Hypothalamus (tissue), 51 donors: ENCODE measurements at places on chromosomes 5 and 9.

DNA sequence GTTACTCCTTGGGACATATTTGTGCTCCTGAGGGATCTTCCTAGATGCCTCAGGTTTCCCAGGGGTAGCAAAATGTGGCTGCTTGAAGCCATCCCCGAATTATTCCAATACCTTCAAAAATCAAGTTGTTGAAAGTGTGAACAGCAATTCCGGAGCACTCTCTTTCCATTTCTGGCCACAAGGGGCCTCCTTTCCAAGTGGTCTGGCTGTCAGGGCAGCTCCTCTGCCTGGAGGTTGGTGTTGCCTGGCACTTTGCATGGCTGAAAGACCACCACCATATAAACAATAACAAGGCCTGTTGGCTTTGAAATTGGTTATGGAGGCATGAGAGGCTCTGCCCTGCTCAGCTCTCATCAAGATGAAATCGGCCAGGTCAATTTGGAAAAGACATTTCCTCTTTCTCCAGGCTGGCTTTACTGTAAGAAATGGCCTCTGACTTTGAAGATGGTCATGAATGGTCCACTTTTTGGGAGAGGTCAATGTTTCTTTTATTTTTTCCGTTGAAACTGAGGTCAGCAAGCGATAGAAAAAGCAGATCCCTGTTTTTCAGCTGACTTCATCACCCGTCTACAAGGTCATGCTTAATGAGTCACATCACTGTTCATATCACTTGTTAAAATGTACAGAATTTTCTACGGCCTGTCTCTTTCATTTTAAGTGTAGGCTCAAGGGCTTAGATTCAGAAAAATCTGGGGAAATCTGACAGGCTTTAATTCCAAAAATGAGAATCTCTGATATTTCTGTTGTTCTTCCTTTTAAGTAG lies 481.1 kb upstream of the ZNF608 start:
- no peak for DNase-seq

DNA sequence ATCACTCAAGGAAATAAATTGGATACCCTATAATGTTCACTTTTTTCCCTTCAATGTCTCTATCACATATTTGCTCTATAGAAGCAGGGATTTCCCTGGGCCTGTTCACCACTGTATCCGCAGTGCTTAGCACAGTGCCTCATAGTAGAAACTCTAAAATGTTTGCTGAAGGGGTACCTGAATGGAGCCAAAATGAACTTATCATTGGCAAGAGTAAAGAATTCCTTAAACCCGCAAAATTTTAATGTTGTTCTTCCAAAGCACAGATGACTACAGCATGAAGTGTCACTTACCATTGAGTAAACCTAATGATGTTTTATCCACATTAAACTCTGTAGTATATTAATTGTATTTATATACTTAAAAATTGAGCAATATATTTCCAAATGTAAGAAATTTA lies 96.1 kb downstream of the JAKMIP2 start:
- no peak for DNase-seq

DNA sequence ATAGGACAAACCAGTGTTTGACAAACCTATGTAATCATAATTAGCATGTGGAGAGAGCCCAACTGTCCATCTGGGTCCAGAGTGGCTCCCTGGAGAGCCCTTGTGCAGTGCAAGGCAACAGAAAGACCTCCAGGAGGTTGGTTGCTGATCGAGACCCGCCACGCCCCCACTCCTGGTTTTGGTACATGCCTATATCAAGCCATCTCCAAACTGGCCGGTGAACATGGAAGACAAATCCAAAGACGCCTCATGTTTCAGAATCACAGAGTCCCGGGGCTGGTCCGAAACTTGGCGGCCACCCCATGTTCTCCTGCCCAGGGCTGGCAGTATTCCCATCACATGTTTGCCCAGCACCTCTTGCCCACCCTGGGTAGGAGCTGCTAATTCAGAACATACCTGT lies 140.2 kb downstream of the PAX5 start:
- DNase-seq: no peak

- DNase-seq: no peak
These were observed 85.7 kb downstream of the GRAMD2B start for GRCh38 chr5:126508962-126509279.

- DNase-seq: no peak
These were observed 156.7 kb downstream of the EBF1 start for GRCh38 chr5:158943057-158943456.

- no peak for DNase-seq
These were observed 27.5 kb downstream of the B4GALT1 start for GRCh38 chr9:33139421-33140228.

DNA sequence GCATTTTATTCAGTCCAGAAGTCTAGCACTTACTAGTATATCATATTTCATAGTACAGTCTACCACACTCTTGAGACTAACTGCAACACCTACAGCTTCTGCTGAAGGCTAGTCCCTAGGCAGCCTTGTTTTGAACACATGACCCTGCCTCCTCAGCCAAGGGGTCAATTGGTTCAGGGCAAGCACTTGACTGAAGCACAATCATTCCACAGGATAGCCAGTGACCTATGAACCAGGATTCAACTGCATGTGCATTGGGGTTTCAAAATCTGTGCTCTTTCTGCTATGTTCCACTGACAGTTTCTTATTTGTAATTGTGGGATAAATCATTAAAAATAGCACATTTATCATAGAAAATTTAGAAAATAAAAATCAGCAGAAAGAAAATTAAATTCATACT lies 186.8 kb downstream of the TMEM161B start:
- no peak for DNase-seq

- no peak for DNase-seq
These were observed 34.4 kb upstream of the GLIPR2 start for GRCh38 chr9:36101916-36102741.

GRCh38 chr9:123044586-123044985 lies 11.1 kb downstream of the GPR21 start:
- no peak for DNase-seq

- no peak for DNase-seq
These were observed 9.6 kb downstream of the NDST1 start for GRCh38 chr5:150517272-150518152.

DNA sequence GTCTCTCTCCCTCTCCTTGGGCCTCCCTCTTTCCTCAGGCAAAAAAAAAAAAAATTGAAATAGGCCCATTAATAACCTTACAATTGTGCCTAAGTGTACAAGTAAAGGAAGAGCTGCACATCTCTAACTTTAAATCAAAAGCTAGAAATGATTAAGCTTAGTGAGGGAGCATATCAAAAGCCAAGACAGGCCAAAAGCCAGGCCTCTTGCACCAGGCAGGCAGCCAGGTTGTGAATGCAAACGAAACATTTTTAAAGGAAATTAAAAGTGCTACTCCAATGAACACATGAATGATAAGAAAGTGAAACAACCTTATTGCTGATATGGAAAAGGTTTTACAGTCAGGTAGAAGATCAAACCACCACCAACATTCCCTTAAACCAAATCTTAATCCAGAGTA lies 383.4 kb downstream of the KIAA0825 start:
- no peak for DNase-seq

DNA sequence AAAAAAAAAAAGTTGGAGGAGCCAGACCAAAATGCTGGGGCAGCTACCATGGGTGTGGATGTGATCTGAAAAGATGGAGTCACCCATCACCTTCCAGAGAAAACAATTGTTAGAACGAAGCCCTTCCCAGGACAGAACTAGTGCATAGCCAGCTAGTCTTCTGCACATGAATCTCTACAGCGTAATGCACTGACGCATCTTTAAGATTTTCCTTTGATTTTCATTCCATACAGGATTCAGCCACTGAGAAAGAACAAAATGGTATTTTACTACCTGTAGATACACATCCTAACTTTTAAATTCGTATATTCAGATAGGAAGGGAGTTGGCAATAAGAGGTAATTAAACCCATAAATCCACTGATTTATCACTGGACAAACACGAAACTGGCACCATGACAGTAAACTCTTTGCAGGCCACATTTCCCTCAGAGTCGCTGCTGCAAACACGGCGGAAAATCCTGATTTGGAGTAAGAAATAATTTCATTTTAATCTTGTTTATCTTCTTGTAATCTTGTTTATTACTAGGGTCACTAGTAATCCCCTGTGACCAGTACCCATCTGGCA lies 206.6 kb downstream of the SPOCK1 start:
- DNase-seq: no peak

DNA sequence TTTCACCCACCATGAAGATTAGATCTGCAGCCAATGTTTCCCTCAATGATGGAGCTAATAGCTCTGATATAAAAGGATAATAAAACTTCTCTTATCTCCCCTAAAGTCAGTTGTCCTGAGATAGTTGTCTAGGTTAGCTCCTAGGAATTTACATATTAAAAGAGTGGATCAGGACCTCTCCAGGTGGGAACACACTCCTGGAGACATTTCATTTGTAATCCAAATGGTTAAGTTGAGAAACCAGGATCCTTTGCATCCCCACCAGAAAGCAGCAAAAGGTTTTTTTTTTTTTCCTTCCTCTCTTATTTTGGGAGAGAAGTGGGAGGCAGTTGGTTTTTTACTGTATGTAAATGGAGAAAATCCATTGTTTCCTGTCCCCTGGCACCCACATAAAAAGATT lies 182.5 kb upstream of the FBXL17 start:
- DNase-seq: no peak

DNA sequence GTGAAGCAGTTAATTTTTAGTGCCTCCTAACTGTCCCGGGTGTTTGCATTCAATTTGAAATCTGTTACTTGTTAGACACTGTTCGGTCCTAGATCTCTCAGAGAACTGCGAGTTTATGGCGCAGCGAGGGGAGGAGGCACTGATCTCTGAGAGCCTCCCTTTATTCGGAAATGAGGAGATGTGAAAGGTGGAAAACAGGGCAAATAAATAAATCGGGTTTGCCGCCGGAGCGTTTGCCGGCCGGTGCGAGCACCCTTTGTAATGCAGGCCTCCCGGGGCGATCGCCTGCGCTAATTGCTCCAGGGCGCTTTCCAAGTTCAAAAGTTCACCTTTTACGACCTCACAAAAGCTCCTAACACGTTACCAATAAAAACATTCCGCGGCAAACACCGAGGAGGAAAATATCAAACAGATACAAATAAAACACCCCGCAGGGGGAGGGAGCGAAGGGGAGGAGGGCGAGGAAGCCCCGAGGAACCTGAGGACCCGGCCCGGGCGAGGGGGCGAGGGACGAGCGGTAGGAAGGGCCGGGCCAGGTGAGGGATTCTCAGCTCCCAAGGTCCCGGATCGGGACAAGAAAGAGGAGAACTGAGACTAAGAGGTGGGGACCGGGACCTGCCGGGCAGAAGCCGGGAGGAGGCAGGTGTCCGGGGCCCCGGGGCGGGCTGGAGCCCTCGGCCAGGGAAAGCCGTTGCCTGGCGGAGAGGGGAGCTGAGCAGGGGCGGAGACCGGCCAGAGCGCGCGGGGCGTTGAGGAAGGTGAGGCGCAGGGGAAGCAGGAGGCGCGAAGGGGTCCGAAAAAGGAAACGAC lies 1.4 kb downstream of the NR6A1 start:
- DNase-seq: no peak

- DNase-seq: no peak
These were observed 27.7 kb downstream of the YIPF5 start for GRCh38 chr5:144142824-144143162.

DNA sequence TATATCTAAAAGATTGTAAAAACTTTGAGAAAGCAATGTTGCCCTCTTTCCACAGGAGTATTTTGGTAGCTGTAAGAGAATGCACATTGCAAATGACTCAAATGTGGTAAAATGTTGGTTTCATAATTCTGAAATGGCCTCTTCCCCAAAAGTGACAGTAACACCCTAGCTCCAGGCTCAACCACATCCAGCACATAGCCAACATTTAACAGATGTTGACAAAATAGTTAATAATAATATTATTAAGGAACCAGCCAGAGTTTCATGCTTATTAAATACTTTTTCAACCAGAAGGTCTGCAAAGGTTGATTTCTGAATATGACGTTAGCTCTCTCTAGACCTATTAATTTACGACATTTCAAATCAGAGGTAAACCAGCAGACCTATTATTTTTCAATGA lies 1.3 kb downstream of the ANXA1 start:
- DNase-seq: no peak

DNA sequence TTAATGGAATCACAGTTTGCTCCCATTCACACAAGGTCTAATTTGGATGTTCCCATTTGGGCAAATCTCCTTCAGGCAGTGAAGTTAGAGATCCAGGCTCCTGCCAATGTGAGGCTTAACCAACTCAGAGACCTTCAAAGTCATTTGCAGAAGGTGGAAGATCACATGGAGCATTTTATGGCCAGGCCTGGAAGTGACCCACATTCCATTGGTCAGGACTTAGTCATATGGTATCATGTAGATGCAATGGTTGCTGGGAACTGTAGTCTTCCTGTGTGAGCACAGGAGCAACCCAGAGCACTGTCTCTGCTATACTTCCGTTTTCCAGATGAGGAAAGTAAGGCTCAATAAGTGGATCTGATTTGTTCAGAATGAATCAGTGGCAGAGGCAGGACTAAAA lies 292.7 kb upstream of the SMARCA2 start:
- no peak for DNase-seq

GRCh38 chr9:134775081-134775951 lies 105.3 kb upstream of the FCN2 start:
- no peak for DNase-seq

DNA sequence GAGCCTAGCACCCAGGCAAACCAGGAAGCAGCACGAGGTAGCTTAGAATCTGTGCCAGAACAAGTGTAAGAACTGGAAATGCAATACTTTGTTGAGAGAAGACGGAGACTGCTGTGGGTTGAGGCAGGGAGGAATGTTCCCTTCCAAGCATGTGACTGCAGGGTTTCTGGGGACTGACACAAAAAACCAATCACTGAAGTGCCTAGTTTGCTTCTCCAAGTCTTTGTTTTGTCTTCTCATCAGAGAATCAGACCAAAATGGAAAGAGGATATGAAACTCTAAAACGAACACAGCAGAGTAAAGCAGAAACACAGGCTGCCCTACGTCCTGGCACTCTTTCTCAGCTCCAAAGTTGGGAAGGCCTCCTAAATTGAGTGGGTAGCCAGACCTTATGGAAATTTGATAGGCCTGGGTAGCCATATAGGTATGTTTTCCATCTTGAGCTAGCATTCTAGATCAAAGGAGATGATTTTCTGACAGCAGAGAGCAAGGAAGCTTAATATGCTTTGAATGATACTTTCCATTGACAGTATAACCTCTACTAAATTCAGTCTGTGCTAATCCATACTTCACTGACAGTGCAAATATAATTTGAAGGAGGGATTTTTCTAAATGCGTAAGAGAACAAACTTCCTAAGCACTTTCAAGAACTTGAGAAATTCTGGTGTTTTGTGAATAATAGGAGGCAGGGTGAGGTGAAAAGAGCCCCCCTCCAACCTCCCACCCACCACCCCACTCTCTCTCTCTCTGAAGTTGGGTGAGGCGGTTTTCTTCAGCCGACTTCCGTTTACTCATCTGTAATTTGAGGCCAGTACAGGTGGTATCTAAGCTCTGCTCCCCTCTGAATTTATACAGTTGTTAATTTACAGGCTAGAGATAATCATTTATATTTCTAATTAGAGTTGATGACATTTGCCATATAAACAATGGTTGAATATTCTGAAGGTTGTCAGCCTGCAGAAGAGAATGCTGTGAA lies 5.5 kb downstream of the ADRB2 start:
- no peak for DNase-seq

GRCh38 chr5:105397749-105398148 lies 1835.2 kb upstream of the NUDT12 start:
- DNase-seq: no peak

GRCh38 chr5:4370218-4370617 lies 769.9 kb upstream of the ADAMTS16 start:
- DNase-seq: no peak
